Hematopoietic multipotent progenitor cell treated with erythropoietin and hydrocortisone succinate and interleukin-3 and kit ligand, for 4 days (in vitro differentiated cells): ENCODE measurements at places on chromosomes 4 and X.
A peak's percentile ranks its signal among the peaks of the same experiment; 100 is the strongest.

- DNase-seq = peak; percentile 73
Measured at GRCh38 chr4:26860922-26861433, 337 bp downstream of the STIM2 start.

- DNase-seq = no peak
Measured at GRCh38 chr4:5589495-5589894, 118.9 kb downstream of the EVC2 start.

DNA sequence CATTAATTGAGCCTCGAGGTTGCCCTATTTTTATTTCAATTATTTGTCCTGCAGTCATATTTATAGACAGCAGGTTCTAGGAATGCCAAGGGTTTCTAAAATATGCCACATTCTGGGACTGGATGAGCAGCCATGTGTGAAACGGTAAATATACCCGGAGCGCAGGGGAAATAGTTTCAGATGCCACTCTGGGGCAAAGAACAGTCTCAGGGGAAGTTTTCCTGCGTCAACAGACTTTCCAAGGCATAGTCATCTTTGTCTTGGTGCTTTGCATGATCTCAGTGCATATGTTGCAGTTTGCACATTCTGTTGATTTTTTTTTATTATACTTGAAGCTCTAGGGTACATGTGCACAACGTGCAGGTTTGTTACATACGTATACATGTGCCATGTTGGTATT is 71.0 kb downstream of the GPAT3 start:
- no peak for DNase-seq

GRCh38 chrX:28581522-28581921 is 5.7 kb upstream of the IL1RAPL1 start:
- no peak for DNase-seq

GRCh38 chrX:147559191-147559590 is 352.5 kb upstream of the FMR1 start:
- no peak for DNase-seq

- DNase-seq = no peak
Measured at GRCh38 chr4:142728233-142728632, 117.9 kb downstream of the INPP4B start.

- DNase-seq = no peak
Measured at GRCh38 chr4:163382178-163382869, 38.6 kb downstream of the NPY5R start.

- peak; percentile 96 for DNase-seq
Measured at GRCh38 chrX:15737959-15738902, at the start of gene CA5B. CA5B (plus strand) TSS chrX:15738270; CDS start chrX:15750024, 11,754 bp downstream.

DNA sequence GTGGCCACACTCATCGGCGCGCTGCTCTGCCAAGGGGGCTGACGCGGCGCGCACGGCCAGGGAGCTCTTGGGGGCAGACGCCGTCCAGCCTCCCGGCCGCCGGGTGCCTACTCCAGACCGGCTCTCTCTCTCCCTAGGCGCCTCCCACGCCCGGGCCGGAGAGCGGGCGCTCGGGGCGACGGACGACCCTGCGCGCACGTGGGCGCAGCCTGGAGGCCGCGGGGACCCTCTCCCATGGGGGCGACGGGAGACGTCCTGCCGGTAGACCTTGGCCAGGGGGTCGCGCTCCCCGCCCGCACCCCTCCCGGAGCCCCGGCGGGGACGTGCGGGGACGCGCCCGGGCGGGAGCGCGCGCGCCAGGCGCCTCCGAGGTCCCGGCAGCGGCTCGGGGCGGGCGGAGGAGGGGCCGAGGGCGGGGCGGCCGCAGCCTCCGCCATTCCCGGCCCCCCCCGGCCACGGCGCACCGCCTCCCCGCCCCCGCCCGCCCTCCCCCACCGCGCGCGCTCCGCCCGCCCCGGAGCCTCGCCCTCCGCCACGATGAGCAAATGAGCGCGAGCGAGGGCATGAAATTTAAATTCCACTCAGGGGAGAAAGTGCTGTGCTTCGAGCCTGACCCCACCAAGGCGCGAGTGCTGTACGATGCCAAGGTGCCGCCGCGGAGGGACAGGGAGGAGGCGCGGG is at the start of gene MSL3:
Gene MSL3 (plus strand): TSS at position 519 of the 681 bp plus-strand sequence. CDS start 27 bp downstream, at position 546.
- peak; percentile 75 for DNase-seq

- peak; percentile 45 for DNase-seq
Measured at GRCh38 chrX:2463973-2464676, 36.7 kb downstream of the DHRSX start.

DNA sequence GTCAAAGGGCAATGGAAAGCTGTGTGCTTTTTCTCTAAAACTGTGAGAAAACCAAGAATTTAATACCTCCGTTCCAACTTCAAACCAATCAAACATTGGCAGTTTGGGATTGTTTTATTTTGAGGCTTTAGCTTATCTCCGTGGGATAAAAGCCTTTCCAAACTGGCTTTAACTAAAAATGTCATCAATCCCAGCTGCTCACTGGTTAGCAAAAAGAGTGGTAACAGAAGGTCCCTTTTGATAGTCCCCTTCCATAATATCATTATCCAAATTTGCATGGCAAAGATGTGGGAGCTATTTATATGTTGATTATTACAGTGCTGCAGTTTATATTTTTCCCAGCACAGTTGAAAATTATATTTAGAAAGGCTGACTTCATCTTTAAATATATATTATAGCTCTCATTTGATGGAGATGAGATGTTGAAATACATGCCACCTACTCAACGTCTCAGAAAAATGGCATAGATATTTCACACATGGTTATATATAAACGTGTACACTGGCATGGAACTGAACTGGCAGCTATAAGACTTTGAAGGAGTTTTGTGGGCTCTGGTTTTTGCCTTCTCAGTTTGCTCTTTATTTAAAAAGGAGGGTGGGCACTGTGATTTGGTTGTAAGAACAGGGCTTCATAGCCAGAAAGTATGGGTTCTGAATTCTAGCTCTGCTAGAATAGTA is 707.1 kb upstream of the SLIT2 start:
- no peak for DNase-seq

DNA sequence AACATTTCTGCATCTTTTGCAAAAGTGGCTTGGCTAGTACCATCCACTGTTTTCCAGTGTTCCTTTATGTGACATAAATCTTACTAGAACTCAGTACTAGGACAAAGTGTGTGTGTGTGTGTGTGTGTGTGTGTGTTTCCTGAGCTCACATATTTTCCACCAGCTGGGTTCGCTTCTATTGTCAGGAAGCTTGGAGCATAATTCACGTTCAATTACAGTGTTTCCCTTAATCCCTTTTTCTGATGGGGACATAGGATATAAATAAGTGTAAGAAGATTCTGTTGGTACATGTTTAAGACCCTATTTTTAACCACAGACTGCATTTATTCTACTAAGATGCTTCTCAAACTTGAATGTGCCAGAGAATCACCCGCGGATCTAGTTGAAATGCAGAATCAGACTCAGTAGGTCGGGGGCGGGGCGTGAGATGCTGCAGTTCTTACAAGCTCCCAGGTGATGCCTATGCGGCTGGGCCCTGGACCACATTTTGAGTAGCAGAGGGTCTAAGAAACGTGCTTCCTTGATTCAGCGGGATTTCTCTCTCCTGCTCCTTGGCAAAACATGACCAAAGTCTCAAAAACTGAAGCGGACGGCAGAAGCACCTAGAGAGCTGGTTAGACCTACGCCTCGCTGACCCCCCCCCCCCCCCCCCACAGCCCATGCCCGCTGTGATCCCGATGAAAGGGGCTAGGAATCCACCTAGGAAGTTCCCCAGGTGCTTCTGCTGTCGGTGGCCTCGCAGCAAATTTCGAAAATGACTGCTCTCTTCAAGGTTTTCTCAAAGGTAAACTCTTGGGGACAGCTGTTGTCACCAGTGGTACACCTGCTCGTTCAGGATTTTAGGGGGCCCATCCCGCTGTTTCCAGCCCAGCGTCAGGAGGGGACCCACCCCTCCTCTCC is 797 bp downstream of the CD99L2 start:
- peak; percentile 54 for DNase-seq

DNA sequence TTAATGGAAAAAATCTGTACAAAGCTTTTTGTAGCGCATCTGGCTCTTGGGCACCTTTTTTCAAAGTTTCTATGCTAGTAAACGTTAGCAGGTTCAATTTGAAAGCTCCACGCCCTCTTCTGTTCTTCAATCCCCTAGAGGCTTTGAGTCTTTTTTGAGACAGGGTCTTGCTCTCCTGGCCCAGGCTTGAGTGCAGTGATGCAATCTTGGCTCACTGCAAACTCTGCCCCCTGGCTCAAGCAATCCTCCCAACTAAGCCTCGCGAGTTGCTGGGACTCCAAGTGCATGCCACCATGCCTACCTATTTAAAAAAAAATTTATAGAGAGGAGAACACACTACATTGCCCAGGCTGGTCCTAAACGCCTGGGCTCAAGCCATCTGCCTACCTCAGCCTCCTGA is 9.2 kb downstream of the RXFP1 start:
- no peak for DNase-seq

GRCh38 chr4:102883278-102883677 is 14.5 kb downstream of the CISD2 start:
- DNase-seq = no peak

DNA sequence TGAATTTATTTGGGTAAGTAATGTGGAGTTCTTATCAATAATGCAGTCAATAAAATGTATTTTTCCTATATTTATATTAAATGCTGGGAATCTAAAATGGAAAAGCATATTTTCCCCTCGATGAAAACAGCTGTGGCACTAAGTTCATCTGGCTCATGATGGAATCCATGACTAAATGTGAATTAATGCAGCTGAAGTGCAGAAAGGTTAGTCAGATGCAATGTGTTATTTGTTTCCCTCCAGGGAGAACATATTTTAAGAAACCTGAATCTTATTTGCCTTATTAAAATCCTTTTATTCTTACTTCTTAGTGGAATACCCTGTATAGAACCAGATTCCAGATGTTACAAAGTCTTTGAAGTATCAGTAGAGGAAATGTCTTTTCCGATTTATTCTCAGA is 247.9 kb downstream of the ARHGAP24 start:
- no peak for DNase-seq

DNA sequence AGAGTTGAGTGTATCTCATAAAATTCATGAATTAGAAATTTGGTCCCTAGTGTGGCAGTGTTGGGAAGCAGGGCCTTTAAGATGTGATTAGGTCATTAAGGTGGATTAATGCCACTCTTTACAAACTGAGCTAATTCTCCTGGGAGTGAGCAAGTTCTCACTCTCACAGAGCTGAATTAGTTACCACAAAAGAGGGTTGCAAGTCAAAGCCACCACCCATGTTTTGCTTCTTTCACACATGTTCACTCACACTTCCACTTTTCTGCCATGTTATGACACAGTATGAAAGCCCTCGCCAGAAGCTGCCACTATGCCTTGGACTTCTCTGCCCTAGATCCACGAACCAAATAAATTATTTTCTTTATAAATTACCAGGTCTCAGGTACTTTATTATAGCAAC is 332.1 kb downstream of the ARAP2 start:
- no peak for DNase-seq
